Mesothelial cell of epicardium (in vitro differentiated cells): ENCODE measurements at places on chromosomes 1 and 21. TPM values are rescaled to one million over a fixed set of nuclear protein-coding genes. Genes with fewer than 3 reads are reported as not detected.

DNA sequence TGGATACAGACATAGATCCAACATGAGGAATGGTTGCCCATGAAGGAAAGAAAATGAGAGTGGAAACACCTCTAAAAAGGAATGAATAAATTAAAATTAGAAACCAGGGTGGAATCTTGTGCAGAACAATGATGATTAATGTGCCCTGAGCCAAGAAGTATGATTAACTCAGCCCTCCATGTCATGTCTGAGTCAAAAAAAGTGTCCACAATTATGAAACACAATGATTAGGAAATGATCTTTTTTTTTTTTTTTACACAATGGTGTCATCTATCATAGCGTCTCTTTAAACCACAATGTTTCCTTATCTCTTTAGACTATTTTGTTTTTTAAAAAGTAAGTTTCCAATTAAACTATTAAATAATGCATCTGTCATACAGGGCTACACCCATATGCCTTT lies 78.9 kb upstream of the RAB4A start:
- DNase-seq, result no peak

DNA sequence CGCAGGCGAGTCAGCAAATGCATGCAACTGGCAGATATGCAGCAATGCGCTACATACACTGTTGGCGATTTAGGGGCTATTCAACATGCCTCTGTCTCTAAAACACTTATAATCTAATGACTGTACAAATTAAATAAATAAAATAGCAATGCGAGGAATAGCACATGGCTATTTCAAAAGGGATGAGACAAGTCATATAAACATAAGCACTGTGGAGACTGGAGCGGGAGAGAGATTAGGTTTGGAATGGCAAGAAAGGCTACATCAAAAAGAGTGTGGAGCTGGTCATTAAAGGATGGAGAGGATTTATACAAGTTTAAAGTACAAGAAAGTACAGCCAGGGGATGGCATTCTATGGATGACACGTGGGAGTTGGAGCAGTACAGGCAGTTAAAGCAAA lies 523.5 kb upstream of the CAMK1G start:
- DNase-seq, result no peak

- DNase-seq, result no peak
These were observed 13.4 kb upstream of the HMCN1 start for GRCh38 chr1:185720633-185721272.

- DNase-seq, result no peak
These were observed 27.2 kb downstream of the RGS1 start for GRCh38 chr1:192602757-192603156.

GRCh38 chr21:25733859-25734653 lies 648 bp downstream of the ATP5PF start:
- DNase-seq, result peak; percentile 60

DNA sequence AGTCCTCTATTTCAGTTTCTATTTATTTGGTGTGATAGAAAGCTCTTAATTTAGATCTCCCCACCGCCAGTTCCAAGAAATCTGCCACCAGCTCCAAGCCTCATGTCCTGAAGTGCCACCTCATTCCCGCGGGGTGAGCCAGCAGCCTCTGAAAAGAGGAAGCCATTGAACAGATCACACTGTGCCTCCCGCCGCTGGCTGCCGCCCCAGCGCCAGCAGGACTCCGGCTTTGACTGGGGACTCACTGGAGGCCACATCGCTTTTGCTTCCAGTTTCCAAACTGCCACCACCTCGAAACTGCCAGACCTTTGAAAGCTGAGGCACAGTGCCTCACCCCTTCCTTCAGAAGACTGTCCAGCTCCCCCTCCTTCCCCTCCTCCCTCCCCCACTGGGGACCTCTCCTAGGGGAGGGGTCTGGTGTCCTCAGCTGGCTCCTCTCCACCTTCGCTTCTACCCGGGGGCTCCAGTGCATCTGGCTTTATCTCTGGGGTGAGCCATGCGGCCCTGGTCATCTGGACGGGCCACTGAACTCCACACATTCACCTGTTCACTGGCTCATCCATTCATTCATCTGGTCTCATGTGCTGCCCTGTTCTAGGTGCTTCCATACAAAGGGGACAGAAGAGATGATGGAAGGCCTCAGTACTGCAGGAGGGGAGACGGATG lies 58.9 kb downstream of the VPS26C start:
- no peak for DNase-seq

GRCh38 chr1:169491845-169492281 lies 6.1 kb upstream of the SLC19A2 start:
- no peak for DNase-seq

GRCh38 chr1:175250027-175250426 lies 57.5 kb upstream of the KIAA0040 start:
- no peak for DNase-seq

- no peak for DNase-seq
These were observed 183.0 kb downstream of the ETS2 start for GRCh38 chr21:38988509-38989378.

- no peak for DNase-seq
These were observed 52.8 kb upstream of the ADGRL4 start for GRCh38 chr1:79059341-79059740.

DNA sequence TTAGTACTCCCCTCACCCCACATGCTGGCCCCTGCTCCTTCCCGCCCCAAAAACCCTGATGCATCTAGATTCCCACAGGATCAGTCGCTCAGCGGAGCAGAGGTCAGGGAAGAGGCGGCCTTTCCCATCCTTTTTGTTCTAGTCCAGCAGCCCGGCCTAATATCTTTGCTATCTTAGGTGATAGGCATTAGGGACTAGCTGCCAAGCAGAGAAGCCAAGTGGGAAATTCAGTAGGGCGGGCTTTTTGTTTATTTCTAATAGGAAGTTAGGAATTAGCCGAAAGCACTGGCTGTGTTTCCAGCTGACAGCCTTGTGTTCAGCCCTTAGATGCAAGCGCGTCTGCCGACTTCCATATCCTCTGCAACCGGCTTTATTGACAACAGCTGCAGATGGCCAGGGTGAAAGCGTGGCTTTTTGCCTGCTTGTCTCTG lies 59.0 kb upstream of the BCAR3 start:
- no peak for DNase-seq

Gene MIXL1
- 3.2 to 4.3 TPM (median 3.4 TPM) in 3 replicates for total RNA-seq

Gene RYR2
- total RNA-seq, result 5.1 to 13.0 TPM (median 6.1 TPM) in 3 replicates

Gene CASQ2
- 0.09 to 0.24 TPM (median 0.13 TPM) in 3 replicates for total RNA-seq

Gene C1orf141
- 0.22 to 0.23 TPM in 2 of 3 replicates, not detected in the other for total RNA-seq
